Stimulated activated CD4-positive, alpha-beta T cell treated with anti-CD3 and anti-CD28 coated beads, TNF-alpha, amount 100 ng/mL, for 48 hours (primary cell): ENCODE measurements at places on chromosomes 2 and 18.

DNA sequence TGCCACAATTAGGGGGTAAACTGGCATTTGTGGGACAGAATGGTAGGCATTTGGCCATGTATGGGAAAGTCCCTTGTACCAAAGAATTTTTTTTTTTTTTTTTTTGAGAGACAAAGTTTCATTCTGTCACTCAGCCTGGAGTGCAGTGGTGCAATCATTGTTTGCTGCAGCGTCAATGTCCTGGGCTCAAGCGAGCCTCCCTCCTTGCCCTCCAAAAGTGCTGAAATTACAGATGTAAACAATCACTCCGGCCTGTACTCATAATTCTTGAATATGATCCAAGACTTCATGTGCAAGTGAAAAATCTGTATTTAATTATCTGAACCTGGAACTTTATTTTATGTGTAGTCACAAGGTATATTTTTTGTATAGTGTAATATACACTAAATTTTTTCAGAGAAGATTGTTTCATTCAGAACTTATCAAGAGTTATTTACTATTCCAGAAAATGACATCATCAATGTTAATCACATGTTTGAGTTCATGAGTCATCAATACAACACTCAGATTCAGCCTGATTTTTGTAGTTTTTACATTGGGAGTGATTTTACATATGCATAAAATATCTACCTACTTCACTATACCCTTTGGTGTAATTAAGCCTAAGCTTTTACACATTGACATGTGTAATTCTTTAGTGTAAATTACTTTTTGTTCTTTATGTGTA lies 138.7 kb upstream of the L3MBTL4 start:
- no peak for DNase-seq

DNA sequence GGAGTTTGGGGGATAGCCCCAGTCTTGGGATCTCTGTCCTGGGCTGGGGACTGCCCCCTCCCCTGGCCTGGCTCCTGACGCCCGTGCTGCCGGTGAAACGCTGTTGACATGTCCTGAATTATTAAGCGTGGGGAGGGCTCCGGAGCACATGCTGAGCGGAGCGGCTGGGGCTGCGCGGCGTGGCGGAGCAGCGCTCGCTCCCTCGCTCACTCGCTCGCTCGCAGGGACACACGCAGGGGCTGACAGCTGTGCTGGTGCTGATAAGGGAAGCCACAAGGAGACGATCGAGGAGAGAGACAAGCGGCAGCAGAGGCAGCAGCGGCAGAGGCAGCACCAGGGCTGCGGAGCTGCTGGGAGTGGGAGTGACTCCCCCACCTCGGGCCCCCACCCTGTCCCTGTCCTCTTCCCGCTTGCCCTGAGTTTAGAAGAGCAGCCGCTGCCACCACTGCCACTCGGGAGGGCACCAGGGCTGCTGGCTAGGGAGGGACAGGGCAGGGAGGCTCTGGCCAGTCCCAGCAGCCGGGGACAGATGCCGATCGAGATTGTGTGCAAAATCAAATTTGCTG lies at the start of gene ASIC4:
TSS of gene ASIC4 (plus strand) at position 287 of the 566 bp plus-strand sequence. CDS start at position 530, 243 bp downstream.
- DNase-seq = no peak

- no peak for DNase-seq
Observed at GRCh38 chr2:227876300-227876801, 4.9 kb downstream of the DAW1 start.

- DNase-seq = no peak
Observed at GRCh38 chr2:28620291-28620793, 124.5 kb downstream of the PLB1 start.

GRCh38 chr2:8337321-8337720 lies 344.5 kb upstream of the ID2 start:
- DNase-seq = no peak

GRCh38 chr2:46001741-46002506 lies 295.3 kb upstream of the EPAS1 start:
- DNase-seq = no peak

GRCh38 chr2:143231254-143231645 lies 102.0 kb downstream of the ARHGAP15 start:
- no peak for DNase-seq

DNA sequence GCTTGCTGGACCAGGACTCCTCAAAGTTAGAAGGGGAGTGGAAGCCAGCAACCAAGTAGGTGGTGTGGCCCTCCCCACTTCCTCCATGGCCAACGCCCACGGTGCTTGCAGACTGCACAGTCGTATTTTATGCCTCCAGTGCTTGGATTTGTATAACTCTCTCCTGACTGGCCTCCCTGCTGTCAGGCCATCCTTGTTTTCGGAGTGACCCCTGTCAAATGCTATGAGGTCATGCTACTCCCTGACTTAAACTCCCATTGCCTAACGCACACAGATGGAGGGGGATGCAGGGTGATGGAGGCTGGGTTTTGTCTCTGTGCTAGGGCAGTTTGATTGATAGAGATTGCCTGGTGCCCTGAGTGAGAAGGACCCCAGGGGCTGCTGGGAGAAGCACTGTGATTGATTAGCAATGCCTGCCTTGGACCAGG lies 36.1 kb downstream of the GLI2 start:
- DNase-seq = no peak

GRCh38 chr18:2965797-2966196 lies 47.1 kb downstream of the LPIN2 start:
- no peak for DNase-seq

GRCh38 chr18:73511771-73512503 lies 635.7 kb downstream of the FBXO15 start:
- DNase-seq = no peak

DNA sequence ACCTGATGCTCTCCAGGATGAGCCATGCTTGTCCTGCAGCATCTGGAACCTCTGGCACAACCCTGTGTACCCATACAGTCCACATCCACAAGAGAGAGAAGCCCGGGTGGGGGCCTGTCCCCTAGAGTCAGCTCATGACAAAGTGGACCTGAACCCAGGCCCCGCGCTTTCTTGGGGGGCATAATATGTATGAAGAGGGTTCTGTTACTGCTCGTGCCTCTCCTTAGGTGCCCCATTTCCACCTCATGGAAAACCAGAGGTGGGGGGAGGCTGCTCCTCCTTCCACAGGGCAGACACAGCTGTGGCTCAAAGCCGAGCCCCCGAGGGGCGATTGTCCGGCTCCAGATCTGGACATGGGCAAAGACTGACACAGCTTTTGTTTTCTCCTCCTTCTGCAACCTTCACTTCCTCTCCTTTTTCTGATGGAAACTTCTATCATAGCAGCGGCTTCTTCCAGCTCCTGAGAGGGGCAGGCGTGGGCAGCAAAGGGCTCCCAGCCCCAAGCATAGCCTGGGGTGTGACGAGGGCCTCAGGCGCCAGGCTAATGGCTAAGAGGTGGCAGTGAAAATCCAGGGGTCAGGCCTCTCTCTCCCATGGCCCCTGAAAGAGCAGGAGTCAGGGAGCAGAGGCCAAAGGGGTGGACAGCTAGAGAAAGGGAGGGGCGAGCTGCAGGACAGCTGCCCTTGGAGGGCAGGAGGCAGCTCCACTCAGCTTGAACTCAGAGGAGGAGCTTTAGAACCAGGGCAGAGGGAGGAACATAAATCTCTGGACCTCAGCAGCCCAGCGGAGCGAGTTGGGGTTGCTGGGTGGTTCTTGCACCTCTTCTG lies 155.5 kb downstream of the ZFP36L2 start:
- DNase-seq = no peak

DNA sequence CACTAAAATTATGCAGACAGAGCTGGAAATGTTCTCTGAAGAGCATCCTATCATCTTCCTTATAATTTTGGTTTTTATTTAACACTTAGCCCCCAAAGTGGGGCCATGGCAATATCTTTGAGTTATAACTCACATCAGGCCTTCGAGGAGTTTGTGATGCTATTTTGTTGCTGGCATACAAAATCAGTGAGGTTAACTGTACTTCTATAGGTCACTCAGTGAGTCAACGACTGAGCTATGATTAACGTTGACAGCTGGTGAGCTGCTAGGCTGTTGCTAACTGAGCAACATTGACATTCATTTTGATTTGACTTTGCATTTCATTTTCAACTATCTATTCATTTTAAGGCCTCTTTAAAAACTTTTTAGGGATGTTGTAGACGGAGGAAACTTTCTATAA lies 50.0 kb downstream of the GPD2 start:
- DNase-seq = no peak

DNA sequence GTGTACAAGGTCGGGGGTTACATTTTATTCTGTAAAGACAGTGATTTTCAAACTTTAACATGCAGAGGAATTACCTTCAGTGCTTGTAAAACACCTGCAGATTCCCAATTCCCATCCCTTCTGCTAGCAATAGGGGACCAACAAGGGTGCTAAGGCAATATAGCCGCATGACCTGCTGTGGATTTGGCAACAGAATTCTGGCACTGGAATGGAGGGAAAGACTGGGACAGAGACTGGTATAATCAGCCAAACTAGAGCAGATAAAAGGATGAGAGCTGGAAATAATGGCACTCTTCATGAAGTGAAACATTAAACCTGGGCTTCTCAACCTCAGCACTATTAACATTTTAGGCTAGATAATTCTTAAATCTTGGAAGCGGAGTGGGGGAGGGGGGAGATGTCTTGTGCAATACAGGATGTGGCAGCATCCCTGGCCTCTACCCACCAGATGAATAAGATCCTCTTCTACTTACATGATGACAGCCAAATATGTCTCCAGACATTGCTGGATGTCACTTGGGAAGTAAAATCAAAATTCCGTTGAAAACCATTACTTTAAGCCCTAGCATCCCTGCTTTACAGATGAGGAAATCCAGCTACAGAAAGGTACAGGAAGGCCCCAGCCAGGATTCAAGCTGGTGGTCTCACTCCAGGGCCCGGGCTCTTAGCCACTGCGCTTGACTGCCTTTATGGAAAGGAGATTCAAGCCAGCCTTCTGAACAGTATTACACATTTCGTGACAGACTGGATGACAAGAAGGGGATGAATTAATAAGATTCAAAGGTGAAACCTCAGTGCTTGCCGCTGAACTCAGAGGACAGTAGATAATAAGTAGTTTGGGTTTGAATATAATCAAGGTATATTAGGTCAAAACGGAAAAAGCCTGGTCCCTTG lies 1.7 kb downstream of the EVA1A start:
- no peak for DNase-seq

GRCh38 chr2:160628811-160629210 lies 135.2 kb upstream of the RBMS1 start:
- no peak for DNase-seq

GRCh38 chr2:13583609-13584008 lies 866.9 kb downstream of the TRIB2 start:
- no peak for DNase-seq

DNA sequence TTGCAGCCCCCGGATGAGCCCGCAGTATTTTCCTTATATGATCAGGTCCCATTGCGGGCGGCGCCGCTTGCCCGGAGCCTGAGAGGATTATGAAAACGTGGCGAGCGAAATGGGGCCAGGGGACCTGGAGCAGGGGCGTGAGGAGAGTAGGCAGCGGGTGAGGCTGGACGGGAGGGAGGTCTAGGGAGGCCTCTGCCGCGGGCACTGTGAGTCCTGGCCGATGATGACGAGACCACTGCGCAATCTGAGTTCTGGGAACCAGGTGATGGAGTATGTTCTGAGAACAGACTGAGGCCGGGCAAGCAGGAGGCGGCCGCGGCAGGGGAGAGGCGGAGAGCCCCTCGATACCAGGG lies 790 bp upstream of the ACAA2 start:
- peak; percentile 59 for DNase-seq

DNA sequence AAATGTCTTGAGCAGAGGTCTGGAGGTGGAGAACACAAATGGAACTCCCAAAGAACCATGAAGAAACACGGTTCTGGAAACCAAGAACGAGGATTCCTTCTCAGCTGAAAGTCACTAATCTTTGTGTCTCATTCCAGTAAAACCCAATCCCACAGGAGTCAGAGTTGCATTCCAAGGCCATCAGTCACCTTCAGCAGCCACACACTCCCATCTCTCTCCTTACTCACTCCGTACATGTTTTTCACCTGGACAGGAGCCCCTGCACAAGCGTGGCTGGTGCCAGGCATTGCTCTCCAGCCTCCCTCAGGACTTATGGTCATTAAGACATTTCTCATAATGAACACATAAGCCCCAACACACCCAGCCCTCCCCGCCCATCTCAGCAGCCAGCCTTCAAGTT lies 175.4 kb upstream of the SIX2 start:
- no peak for DNase-seq

DNA sequence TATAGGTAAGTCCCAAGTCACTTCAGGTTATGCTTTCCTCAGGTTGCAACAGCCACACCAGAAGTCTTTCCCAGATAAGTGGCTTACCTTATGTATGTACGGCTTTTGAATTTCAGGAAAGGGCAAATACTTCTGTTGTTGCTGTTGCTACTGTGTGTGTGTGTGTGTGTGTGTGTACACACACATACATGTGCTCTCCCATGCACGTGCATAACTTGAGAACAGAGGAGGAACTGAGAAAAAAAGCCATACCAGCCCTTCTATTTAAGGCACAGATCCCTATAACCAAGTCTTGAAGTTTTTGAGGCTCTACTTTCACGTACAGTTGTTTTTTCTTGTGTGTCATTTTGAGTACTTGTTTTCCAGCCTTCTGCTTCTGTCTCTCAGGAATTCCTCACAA lies 62.4 kb downstream of the WDPCP start:
- DNase-seq = no peak

GRCh38 chr2:53490659-53491058 lies 276.9 kb upstream of the CHAC2 start:
- DNase-seq = no peak

DNA sequence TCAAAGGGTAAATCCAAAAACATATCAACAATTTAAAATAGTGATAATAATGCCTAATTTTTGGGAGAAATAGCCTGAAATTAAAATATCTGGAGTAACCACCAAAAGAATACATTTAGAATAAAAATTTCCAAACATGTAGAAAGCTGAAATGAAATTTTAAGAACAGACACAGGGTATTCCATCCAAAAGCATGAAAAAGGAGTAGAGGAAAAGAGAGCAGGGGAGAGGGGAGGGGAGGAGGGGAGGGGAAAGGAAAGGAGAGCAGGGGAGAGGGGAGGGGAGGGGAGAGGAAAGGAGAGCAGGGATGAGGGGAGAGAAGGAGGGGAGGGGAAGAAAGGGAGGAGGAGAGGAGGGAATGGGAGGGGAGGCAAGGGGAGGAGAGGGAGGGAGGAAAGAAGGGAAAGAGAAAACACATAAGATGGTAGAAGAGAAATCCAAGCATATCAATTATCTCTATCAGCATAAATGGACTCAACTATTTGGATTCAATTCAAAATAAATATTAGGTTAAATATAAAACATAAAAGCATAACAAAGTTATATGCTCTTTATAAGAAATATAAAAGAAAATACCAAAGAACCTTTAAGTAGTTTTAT lies 141.1 kb downstream of the ZNF385B start:
- DNase-seq = no peak

- DNase-seq = no peak
Observed at GRCh38 chr2:97998431-97999005, 2.8 kb upstream of the TMEM131 start.

- DNase-seq = no peak
Observed at GRCh38 chr2:74690571-74690970, 36.5 kb downstream of the SEMA4F start.

GRCh38 chr2:45445037-45445436 lies 166.0 kb downstream of the SRBD1 start:
- DNase-seq = no peak

GRCh38 chr2:46101557-46102220 lies 195.5 kb upstream of the EPAS1 start:
- DNase-seq = no peak
